Left lobe of liver (tissue), 2 donors: ENCODE measurements at places on chromosomes 12 and 14.

- peak; percentile 49 for DNase-seq
Observed at GRCh38 chr14:50821510-50822464, 9.2 kb downstream of the NIN start.

GRCh38 chr14:28767853-28768741 is 1.5 kb downstream of the FOXG1 start:
- no peak for DNase-seq

DNA sequence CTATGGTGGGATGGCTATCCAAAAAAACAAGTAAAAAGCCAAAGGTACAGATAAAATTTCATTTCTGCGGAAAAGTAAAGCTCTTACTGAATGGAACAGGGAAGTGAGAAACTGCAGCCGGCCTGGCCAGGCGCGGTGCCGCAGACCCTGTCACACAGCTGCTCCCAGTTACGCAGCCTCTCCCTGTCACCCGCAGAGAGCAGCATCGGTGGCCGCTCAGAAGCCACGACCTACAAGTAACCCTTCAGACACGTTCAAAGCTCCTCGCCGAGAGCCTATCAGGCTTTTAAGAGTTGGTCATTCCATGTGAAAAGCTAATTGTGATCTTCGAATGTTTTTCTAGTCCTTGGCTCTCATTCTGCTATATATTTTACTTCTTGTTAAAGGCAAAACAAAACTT is 11.0 kb upstream of the ANKLE2 start:
- DNase-seq = no peak

DNA sequence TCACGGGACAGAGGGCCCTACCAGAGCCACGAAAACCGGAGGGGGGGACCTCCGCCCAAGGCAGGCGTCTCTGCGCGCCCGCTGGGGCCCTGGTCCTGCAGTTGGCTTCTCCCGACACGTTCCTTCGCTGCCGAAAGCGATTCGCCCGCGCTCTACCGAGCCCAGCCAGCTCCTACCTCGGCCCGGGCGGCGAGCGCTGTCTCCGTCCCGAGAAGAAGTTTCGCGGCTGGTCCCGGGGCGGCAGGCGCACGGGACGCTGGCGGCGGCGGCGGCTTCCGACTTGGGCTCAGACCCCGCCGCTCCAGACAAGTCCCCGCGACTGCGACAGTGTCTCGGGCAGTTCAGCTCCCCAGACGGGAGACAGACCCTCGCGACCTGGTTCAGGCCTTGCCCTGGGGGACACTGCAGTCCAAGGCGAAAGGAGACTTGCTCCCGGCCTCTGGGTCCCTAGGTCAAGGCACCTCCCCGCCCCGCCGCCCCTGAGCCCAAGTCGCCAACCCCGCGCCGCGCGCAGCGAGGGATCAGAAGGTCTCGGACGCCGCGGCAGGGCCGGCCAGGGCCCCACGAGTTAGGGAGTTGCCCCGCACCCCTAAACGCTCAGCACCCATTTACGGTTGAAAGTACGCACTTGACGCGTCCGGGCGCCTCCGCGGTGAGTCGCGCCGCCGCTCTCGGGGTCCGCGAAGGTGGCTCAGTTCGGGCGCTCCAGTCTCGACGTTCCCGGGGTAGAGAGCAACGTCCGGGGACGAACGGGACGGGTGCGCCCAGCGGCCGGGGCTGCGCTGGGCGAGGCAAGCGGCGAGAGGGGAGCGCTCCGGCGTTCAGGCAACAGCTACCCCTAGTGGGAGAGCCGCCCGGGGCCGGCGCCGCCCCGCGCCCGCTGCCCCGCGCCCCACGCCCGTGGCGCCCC is 1.4 kb upstream of the DIO3 start:
- DNase-seq = no peak

GRCh38 chr12:25207846-25208245 is 12.8 kb downstream of the ETFRF1 start:
- DNase-seq = no peak

DNA sequence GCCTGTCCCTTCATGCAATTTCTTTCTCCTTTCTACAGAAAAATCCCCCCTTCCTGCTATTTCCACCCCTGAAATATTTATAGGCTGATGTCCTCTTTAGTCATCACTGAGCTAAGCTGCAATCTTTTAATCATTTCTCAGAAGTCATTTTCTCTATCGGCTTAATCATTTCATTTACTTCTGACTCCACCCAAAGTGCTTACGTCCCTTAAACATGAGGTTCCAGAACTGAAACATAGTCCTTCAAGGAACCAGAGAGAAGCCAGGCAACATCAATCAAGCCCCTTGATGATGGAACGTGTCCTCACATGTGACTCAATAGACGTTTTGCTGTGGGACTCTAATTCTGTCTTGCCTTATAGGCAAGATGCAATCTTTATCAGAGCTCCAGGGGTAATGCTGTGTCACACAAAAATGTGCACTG is 148.7 kb upstream of the KRR1 start:
- DNase-seq = no peak

- DNase-seq = no peak
Observed at GRCh38 chr12:111925171-111925570, 83.1 kb downstream of the MAPKAPK5 start.

DNA sequence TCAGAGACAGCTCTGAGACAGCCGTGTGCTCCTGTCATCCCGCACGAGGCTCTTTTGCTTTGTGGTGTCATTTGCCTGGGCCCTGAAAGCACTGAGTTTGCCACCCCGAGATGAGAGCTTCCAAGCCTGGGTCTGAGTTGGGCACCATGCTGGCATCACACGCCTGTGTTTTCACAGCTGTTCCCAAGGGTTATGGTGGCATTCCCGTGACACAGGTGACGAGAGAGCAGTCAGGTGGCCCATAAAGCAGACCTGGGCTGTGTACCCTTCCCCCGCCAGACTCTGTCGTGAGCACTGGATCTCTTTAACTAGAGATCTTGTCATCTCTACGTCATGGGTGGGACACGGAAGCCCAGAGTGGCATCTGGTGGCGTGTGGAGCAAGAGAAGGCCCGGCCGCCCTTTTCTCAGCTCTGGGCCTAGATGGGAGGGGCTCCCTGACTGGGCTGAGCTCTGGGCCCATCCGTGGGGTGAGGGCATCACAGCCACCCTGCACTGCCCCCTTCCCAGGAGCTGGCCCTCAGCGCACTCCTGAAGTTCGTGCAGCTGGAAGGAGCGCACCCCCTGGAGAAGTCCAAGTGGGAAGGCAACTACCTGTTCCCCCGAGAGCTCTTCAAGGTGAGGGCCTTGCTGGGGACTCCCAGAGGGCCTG is 2.6 kb downstream of the NOC4L start:
- no peak for DNase-seq

DNA sequence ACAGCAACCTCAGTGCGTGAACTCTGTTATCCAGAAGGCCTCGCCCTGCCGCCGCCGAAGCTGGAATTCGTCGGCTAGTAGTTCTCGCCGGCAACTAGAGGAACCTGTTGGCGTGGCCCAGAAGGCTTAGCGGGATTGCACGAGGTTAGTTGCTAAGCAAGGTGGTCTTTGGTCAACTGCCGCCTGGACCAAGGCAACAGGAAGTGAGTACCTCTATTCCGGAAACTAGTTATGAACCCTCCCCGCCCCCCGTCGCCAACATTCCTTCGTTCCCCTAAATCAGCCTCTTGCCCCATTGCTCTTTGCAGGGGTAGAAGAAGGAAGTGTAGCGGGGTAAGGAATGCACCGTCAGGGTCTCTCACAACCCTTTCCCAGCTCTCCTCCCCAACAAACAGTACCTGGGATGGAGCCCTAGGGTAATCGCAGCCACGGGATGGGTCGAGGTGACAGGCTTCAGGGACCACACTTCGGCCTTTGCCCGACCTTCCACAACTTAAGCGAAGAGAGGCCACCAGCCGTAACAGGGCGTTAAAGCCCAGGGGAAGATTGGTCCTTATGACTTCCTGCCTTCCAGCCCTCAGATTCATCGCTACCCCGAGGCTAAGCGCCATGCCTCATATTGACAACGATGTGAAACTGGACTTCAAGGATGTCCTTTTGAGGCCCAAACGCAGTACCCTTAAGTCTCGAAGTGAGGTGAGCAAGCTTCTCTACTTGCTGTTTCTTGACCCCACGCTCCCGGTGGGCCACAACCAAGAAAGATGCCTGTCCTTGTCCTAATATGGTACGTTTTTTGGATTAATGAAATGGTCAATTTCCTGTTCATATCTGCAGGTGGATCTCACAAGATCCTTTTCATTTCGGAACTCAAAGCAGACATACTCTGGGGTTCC is at the start of gene GMPR2:
Gene GMPR2 (plus strand): TSS at position 285 of the 893 bp plus-strand sequence. CDS start 325 bp downstream, at position 610.
- no peak for DNase-seq

- no peak for DNase-seq
Observed at GRCh38 chr12:79521576-79521975, 169.2 kb downstream of the PAWR start.

GRCh38 chr12:125549171-125549570 is 483.9 kb downstream of the AACS start:
- DNase-seq = no peak

GRCh38 chr14:20667957-20668356 is 16.4 kb upstream of the RNASE4 start:
- no peak for DNase-seq

DNA sequence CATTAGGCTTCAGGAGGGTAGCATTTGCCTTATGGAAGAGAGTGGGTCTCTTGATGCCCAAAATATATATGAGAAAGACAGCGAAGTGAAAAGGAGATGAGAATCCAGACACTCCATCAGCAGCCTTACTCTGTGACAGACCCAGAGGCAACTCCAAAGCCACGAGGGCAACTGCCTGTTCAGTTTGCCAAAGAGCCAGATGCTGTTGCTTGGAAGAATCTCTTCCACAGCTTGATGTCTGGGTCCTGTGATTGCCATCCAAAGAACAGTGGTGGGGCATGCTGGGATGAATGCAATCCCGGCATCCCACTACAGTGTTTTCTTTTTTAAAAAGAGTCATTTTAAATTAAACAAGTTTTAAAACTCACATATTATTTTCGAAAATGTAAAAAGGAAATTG is 10.9 kb upstream of the OTX2 start:
- DNase-seq = no peak

- DNase-seq = no peak
Observed at GRCh38 chr12:67873355-67873754, 115.9 kb upstream of the IFNG-AS1 start.

DNA sequence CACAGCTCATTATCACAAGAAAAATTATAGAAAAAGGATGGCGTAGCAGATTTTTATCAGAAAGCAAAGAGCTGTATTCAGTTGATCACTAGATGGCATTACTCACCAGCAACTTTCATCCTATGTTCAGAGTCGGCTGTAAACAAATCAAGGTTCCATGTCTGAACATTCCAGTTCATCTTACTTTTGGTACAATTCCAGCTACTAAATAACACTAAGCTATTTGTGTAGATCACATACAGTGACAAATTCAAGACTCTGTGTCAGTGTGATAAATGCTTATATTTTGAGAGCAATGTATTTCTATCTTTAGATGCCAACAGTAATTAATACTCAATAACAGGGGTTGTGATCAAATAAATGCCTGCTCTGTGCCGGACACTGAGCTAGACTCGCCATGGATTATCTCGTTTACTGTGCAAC is 30.1 kb downstream of the NRDE2 start:
- DNase-seq = no peak

- no peak for DNase-seq
Observed at GRCh38 chr14:77105145-77105939, 7.3 kb downstream of the CIPC start.

DNA sequence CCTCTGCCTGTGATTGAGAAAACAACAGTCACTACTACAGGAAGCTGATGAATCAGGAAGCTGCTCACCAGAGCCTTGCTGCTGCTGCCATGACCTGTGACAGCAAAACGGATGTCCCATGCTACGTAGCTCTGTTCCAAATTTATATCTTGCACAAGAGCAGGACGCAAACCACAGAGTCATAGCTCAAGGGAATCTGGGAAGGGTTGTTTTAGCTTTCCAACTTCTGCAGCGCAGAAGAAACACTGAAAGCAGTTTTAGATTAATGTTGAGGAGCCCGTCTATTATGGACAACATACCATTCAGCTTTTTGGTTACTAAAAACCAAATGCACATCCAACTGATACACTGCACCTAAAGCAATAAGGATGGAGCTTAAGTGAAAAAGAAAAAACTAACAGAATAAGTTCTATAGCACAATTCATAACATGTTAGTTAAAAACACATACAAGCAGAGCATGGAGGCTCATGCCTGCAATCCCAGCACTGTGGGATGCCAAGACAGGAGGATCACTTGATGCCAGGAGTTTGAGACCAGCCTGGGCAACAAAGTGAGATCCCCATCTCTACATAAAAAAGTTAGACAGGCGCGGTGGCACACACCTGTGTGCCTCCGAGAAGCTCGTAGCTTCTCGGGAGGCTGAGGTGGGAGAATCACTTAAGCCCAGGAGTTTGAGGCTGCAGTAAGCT is 1.7 kb upstream of the ANKRD33 start:
- DNase-seq = peak; percentile 62

GRCh38 chr12:118098401-118098800 is 5.4 kb downstream of the VSIG10 start:
- DNase-seq = no peak

GRCh38 chr14:21258005-21258888 is 11.0 kb downstream of the HNRNPC start:
- DNase-seq = no peak

DNA sequence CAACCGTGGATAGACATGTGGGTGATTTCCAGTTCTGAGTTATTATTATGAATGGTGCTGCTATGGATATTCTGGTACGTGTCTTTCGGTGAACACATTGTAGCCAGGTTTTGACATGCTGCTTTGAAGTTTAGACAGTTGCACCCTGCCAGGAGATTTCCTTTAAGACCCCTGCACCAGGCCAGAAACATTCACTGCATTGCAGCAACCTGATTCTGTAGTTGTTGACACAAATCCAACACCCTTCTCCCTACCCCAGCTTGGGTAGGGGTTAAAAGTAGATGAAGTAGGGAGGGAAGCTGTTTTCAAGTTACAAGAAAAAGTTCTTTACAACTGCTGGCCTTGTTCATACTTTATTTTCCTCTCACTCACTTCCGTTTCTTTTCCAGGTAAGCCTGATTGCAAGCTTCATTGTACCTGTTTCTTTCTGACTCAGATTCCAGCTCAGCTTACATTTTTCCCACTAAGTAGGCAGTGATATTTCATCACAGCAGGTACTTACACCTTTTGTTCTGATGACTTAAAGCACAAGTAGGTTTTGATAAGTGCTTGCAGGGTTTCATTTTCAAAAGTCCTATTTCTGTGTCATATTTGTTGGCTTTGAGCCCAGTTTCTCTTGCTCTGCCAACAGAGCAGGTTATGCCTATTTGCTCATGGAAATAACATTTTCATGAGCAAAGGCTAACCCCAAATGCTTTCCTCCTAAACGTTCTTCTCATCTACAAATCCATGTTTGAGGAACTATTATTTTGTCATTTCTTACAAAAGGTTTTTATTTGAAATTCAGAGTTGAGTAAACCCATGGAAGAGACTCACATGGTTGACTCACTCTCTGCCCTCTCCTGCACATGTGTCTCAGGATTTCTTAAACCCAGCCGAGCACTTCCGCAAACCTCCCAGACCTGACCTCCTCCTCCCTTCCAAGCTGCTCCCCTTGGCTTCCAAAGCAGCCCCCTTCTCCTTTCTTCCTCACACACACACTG is 12.1 kb upstream of the LTA4H start:
- no peak for DNase-seq

GRCh38 chr12:81450920-81451739 is 308.0 kb downstream of the PPFIA2 start:
- DNase-seq = no peak
